Effector memory CD4-positive, alpha-beta T cell (primary cell): ENCODE measurements at places on chromosomes 4 and X.
A peak's percentile ranks its signal among the peaks of the same experiment; 100 is the strongest.

- no peak for DNase-seq
These were observed 45.9 kb upstream of the DRD5 start for GRCh38 chr4:9735515-9735914.

DNA sequence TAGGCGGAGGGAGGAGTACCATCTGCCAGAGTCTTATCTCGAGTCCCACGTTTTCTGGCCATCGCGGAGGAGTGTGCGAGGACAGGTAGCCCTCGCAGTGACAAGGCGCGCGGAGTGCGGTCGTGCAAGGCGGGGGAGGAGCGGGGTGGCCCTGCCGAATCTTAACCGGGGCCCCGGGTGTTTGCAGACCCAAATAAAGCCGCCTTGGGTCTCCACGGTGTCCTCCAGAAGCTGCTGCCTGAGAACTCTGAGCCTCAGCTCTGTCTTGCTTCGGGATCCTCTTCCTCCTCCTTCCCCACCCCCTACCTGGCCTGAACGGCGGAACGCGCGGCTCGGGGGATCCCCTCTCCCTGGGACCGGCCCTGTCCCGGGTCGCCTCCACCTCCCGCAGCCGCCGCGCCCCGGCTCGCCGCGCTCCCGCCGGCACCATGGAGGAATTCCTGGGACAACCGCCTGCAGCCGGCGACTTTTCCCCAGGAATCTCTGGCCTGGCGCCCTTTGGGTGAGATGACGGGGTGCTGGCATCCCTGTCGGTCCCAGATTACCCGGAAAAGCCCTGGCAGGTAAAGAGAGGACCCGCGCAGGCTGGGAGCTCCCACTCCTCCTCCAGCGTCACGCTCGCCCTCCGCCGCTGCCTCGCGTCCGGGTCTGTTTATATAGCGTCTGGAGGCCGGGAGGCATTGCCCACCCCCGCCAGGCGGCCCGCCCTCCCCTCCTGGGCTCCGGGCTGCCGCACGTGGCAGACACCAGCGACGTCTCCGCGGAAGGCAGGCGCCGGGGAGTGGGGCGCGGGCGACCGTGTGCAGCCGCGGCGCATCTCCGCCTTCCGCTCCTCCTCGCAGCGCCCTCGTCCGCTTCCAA, at the start of gene GALNTL6:
Gene GALNTL6, plus strand, starts transcription at position 740 of the 861 bp plus-strand sequence.
- DNase-seq, result no peak

- DNase-seq, result no peak
These were observed 605 bp upstream of the FAT1 start for GRCh38 chr4:186724058-186724863.

DNA sequence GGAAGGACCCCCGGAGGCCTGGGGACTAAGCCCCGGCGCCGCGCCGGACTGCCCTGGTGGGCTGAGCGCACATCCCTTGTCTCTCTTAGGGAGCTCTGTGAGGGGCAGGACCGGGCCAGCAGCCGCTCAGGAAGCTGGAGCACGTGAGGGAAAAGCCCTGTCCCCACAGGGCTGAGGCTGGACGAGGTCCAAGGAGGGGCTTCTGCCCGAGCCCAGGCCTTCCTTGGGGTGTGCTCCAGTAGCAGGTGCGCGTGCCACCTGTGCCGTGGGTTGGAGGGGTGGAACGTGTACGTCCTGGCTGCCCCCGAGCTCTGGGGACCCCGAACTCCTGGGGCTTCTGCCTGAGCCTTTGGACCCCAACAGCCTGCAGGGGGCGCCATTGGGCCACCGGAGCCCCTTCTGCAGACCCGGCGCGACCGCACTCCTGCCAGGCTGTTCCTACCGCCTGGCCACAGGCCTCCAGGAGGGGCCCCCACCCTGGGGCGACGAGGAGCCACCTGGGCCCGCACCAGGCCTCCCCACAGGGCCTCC, 27.2 kb downstream of the TACC3 start:
- peak; percentile 67 for DNase-seq
